ENCODE measurements at places on chromosomes 5 and 9. TPM values are rescaled to one million over a fixed set of nuclear protein-coding genes. Genes with fewer than 3 reads are reported as not detected.

The LOX gene
- 79.1 TPM for total RNA-seq

DNA sequence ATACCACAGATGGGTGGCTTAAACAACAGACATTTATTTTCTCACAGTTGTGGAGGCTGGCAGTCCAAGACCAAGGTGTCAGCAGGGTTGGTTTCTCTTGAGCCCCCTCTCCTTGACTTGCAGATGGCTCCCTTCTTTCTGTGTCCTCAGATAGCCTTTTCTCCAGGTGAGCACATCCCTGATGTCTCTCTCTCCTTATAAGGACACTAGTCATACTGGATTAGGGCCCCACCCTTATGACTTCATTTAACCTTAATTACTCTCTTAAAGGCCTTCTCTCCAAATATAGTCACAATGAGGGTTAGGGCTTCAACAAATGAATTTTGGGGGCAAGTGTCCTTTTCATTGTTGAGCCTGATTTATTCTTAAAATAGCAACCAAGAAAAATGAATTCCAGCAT lies 14.7 kb downstream of the PTGER4 start:
- DNase-seq = no peak

DNA sequence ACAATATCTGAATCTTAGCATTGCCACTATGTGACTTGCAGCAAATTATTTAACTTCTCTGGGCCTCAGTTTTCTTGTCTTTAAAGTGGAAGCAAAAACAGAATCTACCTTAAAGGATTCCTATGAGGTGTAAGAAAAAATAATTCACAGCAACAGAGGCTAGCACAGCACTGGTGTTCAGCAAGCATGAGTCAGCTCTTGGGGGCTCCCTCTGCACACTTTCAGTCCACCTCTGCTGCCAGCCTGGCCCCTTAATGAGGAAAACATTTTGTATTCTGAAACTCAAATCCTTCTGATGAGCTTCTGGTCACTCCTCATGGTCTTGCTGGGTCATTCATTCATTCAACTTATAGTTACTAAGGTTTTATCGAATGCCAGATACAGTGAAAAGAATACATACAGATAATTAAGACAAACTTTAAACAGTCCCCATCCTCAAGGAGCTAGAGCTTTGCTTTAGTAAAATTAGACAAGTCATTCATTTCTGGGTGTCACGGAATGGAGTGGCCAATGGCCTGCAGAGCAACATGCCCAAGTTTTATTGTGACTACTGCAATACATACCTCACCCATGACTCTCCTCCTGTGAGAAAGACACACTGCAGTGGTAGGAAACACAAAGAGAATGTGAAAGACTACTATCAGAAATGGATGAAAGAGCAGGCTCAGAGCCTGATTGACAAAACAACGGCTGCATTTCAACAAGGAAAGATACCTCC lies 26.8 kb upstream of the IQGAP2 start:
- DNase-seq = no peak

GRCh38 chr9:136059321-136059791 lies 35.7 kb downstream of the NACC2 start:
- no peak for DNase-seq

- DNase-seq = no peak
These were observed 32.1 kb upstream of the MSANTD3 start for GRCh38 chr9:100394816-100395215.

DNA sequence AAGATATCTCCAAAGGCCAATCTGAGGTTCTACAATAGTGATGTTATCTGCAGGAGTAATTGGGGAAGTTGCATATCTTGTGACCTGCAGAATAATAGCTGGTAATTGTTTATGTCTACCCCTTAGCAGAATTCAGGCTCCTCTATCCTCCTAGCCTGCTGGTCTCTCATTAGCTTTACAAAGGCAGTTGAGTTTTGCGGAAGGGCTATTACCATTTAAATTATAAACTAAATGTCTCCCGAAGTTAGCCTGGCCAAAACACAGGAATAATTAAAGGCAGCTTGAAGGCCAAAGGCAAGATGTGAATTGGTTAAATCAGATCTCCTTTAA lies 168.7 kb downstream of the TTC39B start:
- DNase-seq = no peak

GRCh38 chr5:18712936-18713485 lies 1078.8 kb downstream of the TAF11L14 start:
- DNase-seq = no peak

DNA sequence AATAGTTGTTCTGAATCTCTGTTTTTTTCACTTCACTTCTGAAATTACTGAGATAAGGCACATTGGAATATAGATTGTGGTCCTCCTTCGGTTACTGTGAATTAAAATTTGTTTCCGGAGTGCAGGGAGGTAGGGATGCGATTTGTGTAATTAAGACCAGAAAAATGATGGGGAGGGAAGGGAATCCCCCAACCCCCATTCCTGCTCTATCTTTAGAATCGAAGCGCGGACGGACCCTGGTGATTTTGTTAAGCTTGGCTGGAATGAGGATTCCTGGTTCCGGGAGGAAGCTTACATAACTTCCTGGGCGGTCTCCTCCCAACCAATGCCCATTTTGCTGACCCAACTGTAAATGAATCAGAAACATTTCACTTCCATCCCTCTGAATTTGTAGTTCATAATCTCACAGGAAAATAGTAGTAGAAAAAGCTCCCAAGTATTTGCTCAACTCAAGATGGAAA lies 220.1 kb upstream of the MSX2 start:
- no peak for DNase-seq

- no peak for DNase-seq
These were observed 495.9 kb downstream of the ANXA1 start for GRCh38 chr9:73647560-73647959.

The ACTBL2 gene
- not detected for total RNA-seq

- no peak for DNase-seq
These were observed 27.6 kb downstream of the AP3S1 start for GRCh38 chr5:115869256-115869795.

DNA sequence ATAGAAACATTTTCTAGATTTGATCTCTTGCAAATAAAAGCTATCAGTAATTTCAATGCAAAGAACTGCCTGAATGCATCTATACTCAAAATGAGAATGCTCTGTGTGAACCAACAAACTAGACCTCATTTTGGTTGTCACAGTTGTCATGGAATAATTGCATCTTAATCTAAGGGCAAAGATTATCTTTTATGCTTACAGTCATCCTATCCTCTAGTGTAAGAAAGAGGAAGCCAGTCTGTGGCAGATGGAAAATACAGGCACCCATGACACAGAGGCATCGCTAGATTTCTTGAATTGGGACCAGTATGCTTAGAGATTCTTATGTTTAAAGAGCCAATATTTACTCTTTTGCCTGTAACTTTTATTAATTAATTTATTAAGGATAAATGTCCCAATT lies 95.0 kb downstream of the MACIR start:
- no peak for DNase-seq

Data from endothelial cell of umbilical vein (primary cell).